ENCODE measurements at places on chromosomes 3 and 15. TPM values are rescaled to one million over a fixed set of nuclear protein-coding genes. Genes with fewer than 3 reads are reported as not detected.

GRCh38 chr3:56693750-56694149 is 10.7 kb upstream of the TASOR start:
- DNase-seq = no peak

DNA sequence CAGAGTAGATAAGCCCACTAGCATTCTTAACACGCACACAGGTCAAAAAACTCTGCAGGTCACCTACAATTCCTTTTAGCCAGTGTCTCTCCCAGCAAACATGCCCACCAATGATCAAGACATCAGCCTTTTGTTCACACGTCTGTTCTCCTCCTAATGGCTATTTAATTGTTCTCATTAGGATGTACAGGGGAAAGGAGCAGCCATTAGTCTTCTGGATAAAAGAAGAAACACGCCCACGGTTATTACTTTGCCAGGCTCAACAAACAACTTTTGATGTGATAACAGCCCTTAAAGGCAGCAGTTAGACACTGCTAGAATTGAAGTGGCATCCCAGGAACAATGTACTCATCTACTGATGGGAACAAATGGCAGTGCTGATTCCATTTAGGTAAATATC is 108.8 kb downstream of the NTRK3 start:
- DNase-seq = no peak

DNA sequence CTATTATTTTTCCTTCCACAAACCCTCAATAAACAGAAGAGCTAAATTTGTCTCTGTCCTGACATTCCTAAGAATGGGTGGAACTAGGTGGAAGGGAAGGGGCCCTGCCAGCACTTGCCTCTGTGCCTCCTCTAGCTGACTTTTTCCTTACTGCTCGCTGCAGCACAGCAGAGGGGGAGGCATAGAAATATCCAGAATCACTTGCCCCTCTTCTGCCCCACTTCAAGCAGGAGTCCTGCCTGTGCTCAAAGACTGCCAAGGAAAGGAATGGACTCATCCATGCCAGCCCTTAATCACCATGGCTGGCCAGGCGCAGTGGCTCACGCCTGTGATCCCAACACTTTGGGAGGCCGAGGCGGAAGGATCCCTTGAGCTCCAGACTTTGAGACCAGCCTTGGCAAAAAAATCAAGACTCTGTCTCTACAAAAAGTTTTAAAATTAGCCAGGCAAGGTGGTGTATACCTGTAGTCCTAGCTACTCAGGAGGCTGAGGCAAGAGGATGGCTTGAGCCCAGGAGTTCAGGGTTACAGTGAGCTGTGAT is 51.8 kb downstream of the ADCY5 start:
- no peak for DNase-seq

GRCh38 chr3:22734756-22735155 is 468.4 kb upstream of the UBE2E2 start:
- peak; percentile 18 for DNase-seq

The CLN6 gene
- 42.2 TPM for total RNA-seq

DNA sequence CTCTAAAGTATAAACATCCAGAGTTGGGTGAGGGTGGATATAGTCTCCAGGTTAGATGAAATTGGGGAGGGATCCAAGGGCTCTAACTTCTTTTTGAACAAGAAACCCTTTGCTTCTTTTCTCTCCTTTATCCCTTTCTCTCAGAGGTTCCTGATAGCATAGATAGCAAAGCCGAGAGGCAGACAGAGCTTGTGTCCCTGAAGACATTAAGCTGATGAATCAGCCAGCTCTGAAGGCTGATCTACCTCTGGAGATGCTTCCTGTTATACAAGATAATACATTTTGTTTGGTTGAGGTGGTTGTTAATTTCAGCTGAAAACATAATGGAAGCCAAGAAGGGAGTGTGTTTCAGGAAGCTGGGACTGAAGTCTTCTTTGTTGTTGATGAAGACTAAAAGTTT is 193.2 kb downstream of the PDCD6IP start:
- no peak for DNase-seq

All from PC-3 (cell line).